ENCODE measurements at places on chromosomes 4 and X. TPM values are rescaled to one million over a fixed set of nuclear protein-coding genes. Genes with fewer than 3 reads are reported as not detected.

GRCh38 chr4:82797405-82798111 is 1.0 kb downstream of the SCD5 start:
- DNase-seq, result peak; percentile 46

- no peak for DNase-seq
Measured at GRCh38 chr4:2049811-2050210, 9.3 kb upstream of the NAT8L start.

- DNase-seq, result no peak
Measured at GRCh38 chrX:38278682-38279081, 48.6 kb downstream of the RPGR start.

DNA sequence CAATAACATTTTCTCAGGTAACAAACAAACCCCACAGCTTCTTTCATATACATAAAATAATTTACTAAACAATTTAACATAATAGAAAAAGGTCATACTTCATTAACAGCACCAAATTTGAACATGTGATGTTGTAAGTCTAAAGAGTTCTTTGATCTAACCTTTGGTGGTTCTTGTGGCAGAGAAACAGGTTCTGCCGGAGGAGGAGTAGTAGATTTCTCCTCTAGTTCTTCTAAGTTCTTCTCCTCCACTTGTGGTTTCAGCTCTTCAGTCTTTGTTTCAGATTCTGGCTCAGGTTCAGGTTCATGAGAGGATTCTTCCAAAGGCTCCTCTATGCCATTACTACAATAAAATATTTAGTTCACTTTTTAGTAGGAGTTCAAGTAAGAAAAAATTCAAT is 18.3 kb downstream of the G3BP2 start:
- DNase-seq, result no peak

DNA sequence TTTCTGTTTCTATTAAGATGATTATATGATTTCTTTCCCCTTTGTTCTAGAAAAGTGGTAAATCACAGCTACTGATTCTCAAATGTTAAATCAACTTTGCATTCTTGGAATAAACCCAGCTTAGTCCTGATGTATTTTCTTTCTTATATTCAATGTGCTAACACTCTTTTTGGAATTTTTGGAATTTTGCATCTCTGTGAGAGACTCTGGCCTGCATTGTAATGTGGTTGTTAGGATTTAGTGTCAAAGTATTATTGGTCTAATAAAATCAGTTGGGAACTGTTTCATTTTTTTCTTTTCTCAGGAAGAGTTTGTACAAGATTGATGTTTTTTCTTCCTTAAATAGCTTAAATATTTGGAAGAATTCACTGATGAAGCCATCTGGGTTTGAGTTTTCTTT is 109.6 kb downstream of the KIT start:
- DNase-seq, result no peak

- no peak for DNase-seq
Measured at GRCh38 chr4:4789462-4789861, 70.0 kb upstream of the MSX1 start.

DNA sequence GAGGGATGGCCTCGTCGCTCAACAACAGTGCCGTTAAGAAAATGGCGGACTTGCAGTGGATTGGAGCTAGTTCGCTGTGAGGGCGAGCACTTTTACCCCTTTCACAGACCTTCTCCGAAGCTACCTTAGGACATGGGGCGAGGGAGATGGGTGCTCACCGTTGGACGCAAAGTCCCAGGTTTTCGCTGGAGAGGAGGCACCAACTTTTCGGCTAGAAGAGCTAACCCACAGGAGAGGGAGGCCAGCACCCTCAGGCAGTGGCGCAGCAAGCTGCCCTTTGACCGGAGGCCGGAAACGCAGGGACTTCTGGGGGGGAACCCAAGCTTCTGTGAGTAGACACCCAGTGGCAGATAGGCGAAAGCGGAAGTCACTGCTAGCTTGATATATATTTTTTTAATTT is 93.1 kb upstream of the IL13RA1 start:
- DNase-seq, result no peak

- no peak for DNase-seq
Measured at GRCh38 chr4:77047037-77047436, 28.8 kb downstream of the CCNI start.

DNA sequence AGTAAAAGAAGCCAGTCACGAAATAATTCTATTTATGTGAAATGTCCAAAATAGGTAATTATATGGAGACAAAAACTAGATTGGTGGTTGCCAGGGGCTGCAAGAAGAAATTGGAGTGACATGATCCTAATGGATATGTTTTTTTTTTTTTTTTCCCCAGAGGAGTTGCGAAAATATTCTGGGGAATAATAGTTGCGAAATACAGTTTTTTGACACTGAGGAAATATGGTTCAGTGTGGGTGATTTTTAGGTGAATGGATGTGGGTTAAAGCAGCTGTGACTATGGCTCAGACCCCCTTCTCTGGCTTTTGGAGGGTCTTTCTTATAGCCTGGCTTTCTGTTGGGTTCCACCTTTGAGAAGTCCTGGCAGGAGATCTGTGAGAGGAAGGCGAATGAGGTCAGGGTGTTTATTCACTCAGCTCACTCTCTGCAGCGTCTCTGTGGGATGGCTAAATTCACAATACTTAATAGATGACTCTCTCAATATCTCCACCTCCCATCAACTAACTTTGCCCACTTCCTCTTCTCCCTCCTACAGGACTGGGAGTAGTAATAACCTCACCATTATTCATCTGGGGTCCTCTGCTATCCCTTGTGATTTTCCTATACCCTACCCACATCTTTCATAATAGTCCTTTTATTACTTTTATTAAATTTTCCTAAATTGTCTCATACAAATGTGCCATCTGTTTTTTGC is 15.3 kb upstream of the RAB9B start:
- DNase-seq, result peak; percentile 84

DNA sequence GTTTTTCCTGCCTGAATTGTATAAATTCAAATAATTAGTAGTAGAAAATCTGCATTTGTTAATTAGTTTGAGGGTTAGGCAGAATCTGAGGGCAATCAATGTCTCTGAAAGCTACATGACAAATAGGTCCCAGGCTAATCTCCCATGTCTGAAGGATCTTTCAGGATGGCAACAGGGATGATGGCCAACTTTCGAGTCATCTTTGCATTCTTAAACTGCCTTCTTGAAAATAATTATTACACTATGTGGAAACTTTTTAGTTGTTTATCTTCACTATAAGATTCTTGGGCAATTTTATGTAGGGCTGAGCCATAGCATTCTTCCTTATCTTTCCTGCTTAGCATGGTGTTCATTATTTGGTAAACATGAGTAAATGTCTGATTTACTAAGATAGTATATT is 490.3 kb upstream of the EPHA5 start:
- no peak for DNase-seq

DNA sequence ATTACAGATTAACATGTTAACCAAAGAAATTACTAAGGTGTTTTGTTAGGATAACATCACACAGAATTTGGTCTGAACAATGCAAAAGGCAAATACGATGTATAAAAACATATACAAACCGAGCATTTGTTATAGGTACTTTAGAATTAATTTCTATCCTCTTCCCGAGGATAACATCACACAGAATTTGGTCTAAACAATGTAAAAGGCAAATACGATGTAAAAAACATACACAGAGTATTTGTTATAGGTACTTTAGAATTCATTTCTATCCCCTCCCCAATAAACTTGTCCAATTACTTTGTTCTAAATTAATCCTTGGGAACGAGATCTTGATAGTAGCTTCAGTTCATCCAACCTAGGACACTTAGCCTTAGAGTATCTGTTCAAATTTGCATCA is 7.6 kb downstream of the HNRNPDL start:
- DNase-seq, result no peak

DNA sequence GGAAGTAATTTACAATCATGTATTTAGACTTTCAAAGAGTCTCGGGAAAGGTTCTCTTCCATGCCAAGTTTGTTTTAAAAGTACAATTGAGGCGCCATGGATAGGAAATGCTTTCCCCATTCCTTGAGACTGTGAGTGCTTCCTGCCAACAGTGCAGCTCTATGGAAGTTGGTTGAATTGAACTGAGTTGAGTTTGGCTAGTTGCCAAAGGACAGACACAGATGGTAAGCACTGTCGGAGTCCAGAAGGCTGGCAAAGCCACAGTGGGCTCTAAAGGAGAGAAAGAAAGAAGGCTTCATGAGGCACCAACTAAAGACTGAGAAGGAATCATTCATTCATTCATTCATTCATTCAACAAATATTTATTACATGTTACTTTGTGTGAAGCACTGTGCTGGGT is 4.3 kb upstream of the KCNE5 start:
- DNase-seq, result no peak

- peak; percentile 74 for DNase-seq
Measured at GRCh38 chr4:45621971-45622370, 501.9 kb downstream of the GABRG1 start.

DNA sequence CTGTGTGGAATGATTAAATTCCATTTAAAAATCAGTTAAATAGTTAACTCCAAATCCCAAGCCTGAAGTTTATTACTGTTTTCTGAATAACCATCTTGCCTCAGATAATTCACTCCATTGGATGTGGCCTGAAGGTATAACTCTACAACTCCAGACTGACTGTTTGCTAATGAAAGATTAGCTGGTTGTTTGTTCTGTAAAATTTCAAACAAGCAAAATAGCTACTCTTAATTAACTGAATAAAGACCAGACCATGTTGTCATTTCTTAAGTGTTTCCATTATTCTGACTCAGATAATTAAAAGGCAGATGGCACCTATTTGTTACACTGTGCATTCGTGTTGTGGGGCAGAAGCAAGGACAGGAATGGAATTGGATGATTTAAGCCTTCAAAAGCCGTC is 78.5 kb upstream of the DDIT4L start:
- DNase-seq, result no peak

GRCh38 chr4:2545321-2546013 is 9.0 kb downstream of the FAM193A start:
- DNase-seq, result no peak

DNA sequence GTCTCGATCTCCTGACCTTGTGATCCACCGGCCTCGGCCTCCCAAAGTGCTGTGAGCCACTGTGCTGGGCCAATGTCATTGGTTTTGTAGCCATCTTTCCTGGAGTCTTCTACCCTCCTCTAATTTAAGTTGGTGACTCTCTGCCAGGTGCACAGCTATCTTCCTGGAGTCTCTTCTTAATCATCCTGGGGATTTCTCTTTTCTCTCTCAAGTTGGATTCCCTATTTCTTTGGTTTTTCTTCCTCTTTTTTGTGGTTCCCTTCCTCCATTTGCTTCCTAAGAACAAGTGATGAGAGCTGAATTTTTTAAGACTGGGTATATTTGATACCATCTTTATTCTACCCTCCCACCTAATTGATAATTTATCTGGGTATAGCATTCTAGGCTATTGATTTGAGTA is 113.8 kb downstream of the SYNPO2 start:
- DNase-seq, result no peak

GRCh38 chrX:132953354-132953753 is 5.1 kb downstream of the HS6ST2 start:
- DNase-seq, result no peak

- DNase-seq, result no peak
Measured at GRCh38 chrX:31932769-31933168, 860.9 kb upstream of the FTHL17 start.

GRCh38 chr4:53119680-53120079 is 246.2 kb downstream of the SCFD2 start:
- peak; percentile 65 for DNase-seq

DNA sequence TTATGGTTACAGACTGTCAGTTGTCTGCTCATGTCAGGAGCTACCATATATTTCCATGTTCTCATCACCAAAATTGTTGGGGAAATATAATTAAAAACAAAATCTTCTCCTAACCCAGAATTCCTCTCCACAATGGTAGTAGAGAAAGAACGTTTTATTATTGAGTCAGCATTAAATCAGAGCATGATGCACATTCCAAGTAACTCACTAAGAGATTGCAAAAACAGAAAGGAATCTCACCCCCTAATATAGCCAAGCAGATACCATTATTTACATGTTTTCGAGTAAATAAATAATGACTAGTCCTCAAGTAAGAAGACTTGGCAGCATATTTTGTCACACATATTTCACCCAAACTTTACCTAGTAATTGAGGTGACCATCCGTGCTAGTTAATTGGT is 36.2 kb upstream of the ARHGEF6 start:
- no peak for DNase-seq

DNA sequence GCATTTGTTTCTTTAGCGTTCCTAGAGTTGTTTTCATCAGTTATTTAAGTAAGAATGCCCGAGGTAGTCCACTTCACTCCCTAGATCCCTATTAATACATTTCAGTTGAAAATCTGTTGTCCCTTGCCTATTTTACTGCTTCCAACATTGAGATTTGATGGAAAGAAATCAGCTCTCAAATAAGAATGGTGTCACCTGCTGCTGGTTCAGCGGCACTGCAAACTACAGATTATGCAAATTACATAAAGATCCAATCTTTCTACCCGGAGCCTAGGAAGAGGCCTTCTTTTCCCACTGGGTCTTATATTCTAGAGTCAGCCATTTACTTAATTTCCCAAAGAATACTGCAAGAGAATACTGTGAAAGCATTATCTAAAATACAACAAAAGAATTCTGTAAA is 597.6 kb upstream of the MAGEB2 start:
- no peak for DNase-seq

GRCh38 chrX:153913211-153913610 is 8.7 kb downstream of the AVPR2 start:
- no peak for DNase-seq

DNA sequence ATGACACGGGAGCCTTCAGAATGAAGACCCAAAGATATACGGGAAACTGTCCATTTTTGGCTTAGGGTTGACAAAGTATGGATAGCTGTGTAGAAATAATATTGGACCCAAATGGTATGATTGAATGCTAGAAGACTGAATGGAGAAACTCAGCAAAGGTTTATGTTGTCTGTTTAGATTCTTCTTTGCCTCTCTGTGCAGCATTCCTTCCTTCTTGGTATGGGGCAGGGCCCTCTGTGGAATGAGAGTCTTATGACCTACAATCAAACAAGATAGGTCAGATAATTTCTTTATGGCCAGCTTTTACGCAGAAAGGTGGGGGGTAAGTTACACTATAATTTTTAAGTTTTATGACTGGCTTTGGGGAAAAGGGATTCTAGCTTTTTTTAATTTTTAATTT is 124.3 kb downstream of the PCDH10 start:
- no peak for DNase-seq

Gene SSX2
- total RNA-seq, result not detected

Gene RASSF6
- total RNA-seq, result 35.3 TPM

Gene ARHGAP36
- total RNA-seq, result not detected

Gene BTC
- 2.5 TPM for total RNA-seq

Gene NSG1
- total RNA-seq, result 17.5 TPM

Gene TCEAL9
- total RNA-seq, result 71.1 TPM

Gene TRIM60
- total RNA-seq, result not detected

Gene RHOXF2
- total RNA-seq, result not detected

Gene TMEM175
- total RNA-seq, result 19.1 TPM

Gene SMIM10
- total RNA-seq, result 0.17 TPM

Gene ABCB7
- 18.2 TPM for total RNA-seq

Gene SPATA4
- 0.75 TPM for total RNA-seq

Gene NHSL2
- total RNA-seq, result not detected

Gene MND1
- total RNA-seq, result 10.4 TPM

Gene SHISA3
- total RNA-seq, result not detected

Gene HTN1
- total RNA-seq, result not detected

Gene MAP7D2
- total RNA-seq, result 5.0 TPM
